ENCODE measurements at places on chromosomes 7 and 10.

- DNase-seq: no peak
Measured at GRCh38 chr10:97822261-97822687, 27.4 kb upstream of the GOLGA7B start.

GRCh38 chr7:83149466-83149865 lies 13.2 kb downstream of the PCLO start:
- DNase-seq: no peak

- DNase-seq: no peak
Measured at GRCh38 chr10:61632057-61632670, 30.6 kb upstream of the CABCOCO1 start.

DNA sequence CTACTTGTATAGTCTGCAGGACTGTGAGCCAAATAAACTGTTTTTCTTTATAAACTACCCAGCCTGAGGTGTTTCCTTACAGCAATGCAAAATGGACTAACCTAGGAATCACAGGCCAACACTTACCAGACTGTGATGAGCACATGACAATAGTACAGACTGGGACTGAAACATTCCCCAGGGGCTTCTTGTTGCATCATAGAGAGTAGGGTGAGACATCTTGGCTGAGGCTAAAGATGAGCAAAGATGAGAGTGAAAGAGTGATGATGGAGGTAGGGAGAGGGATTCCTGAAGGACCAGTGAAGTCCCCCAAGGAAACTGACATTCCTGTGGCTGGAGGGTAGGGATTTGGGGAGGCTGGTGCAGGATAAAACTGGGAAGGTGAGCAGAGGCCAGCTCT lies 194.4 kb downstream of the TPST1 start:
- DNase-seq: no peak

DNA sequence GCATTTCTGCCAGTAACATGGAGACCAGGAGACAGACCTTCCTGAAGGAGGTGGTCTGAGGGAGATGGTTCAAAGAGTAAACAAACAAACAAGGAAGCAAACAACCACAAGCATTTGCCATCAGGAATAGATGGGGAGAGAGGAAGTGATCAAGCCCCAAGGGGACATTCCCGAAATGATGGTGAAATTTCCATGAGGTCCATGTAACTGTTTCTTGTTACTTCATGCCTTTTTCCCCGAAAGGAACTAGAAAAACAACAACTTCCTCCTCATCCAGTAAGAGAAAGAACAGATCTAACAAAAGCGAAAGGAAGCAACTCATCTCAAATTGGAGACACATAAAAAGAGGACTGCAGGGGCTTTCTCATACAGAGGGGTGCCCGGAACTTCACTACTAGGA lies 152.5 kb upstream of the ZNF32 start:
- no peak for DNase-seq

GRCh38 chr7:4825081-4825480 lies 36.7 kb downstream of the PAPOLB start:
- DNase-seq: no peak
